ENCODE measurements at places on chromosomes 4 and X. TPM values are rescaled to one million over a fixed set of nuclear protein-coding genes. Genes with fewer than 3 reads are reported as not detected.

The SLC7A11 gene
- 19.2 TPM for total RNA-seq

- DNase-seq: no peak
These were observed 19.1 kb upstream of the TEX13B start for GRCh38 chrX:108001218-108001814.

The TAB3 gene
- total RNA-seq: 27.6 TPM

DNA sequence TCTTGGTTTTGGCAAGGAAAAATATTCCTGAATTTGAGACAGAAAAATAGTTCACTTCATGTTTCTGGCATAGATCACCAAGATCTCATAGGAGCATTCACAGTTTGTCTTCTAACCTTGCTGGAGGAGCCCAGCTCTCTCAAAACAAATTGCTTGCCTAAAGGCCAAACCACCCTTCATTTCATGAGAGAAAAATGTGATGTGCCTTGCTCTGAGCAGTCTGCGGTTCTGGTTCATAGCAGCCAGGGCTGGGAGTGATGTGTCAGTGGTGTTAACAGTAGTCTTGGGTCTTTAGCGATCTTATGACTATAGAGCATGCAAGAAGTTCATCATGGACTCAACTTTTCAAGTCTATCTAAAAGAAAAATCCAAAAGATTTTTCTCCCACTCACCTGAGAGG lies 183.3 kb downstream of the DCLK2 start:
- no peak for DNase-seq

DNA sequence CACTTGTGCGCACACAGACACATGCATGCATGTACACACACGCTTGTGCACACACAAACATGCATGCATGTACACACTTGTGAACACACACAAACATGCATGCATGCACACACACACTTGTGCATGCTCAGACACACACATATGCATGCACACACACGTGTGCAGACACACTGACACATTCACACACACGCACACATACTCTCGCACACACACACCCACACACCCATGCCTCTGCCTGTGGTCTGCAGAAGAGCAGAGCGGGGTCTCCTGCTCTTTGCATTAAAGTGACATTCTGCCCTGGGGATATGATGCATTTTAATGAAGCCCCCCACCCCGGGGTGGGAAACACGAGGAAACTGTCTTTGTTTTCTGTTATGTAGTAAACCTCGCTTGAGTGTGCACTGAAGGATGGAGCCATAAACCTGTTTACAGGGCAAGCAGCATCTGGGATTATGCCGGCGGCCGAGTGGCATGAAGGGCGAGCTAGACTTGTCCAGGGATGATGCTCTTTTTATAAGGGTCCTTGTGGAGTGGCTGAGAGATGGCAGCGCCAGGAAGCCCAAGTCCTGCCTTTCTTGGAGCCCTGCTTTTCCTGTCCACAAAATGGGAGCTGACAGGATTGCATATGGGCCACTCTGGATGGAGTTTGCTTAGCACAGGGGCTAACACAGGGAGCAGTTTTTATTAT lies 17.8 kb downstream of the PSAPL1 start:
- no peak for DNase-seq

GRCh38 chrX:76428243-76429130 lies 977 bp downstream of the MAGEE1 start:
- DNase-seq: peak; percentile 39

DNA sequence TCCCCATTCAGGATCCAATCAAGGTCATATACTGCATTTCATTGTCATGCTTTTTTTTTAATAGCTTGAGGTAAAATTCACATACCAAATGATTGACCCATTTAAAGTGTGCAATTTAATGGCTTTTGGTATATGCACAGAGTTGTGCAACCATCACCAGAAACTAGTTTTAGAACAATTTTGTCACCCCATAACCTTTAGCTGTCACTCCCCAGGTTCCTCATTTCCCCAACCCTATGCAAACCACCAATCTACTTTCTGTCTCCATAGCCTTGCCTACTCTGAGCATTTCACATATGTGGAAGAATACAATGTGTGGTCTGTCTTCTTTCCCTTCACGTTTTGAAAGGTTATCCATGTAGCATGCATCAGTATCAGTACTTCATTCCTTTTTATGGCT lies 1.4 kb upstream of the SMAD1 start:
- DNase-seq: no peak

The SUPT20HL1 gene
- total RNA-seq: 0.78 TPM

The PRR32 gene
- not detected for total RNA-seq

DNA sequence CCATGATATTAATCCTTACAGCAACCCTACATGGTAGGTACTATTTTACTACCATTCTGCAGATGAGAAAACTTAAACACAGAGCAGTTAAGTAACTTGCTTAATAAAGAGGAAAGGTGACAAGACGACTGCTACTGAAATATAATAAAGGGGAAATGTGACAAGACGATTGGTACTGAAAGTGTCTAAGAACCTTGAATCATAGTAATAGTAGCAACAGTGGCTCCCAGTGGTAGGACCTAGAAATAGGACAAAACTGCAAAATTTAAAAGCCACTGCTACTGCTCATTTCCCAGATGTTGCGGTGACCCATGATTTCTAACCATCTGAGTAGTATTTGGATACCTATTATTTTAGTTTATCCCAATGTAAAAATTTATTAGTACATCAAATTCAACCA lies 89.5 kb downstream of the TASL start:
- no peak for DNase-seq

- no peak for DNase-seq
These were observed 23.5 kb downstream of the NDP start for GRCh38 chrX:43949669-43950068.

DNA sequence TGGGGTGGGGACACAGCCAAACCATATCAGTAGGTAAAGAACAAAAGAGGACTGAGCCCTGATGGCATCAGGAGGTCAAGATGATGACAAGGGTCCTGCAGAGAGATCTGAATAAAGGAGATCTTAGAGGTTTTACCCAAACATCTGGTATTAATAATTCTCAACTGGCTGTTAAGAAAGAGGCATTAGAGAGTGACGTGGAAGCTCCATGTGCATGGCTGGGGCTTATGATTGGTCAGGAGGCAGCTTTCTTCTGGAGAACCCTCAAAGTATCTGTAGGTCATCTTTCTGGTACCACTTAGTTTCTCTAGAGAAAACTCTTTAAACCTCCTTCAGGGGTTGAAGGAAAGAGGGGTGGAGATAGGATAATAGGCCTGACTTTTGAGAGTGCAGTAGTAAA lies 18.7 kb downstream of the MGST2 start:
- no peak for DNase-seq

DNA sequence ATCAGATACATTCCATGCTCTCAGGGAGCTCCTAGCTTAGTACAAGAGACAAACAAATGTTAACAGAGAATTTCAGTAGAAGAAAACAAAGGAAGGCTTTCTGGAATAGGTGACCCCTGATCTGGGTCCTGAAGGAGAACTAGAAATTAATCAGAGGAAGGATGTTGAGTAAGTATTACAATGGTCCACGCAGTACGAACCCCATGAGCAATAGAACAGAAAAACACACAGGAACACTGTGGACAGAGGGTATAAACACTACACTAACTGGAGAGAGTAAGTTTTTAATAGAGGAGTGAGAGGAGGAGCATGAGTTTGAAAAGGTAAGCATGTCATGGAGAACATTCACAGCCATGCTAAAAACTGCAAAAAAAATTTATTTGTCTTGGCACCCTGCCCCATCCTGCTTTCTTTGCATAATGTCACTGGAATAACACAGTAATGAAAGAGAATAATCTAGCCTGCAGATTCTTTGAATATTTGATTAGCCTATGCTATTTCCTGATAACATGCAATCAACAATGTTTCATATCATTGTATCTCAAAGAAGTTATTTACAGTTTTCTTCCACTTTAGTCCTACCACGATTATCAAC lies 140.3 kb upstream of the ZXDB start:
- DNase-seq: no peak

- no peak for DNase-seq
These were observed 70.6 kb upstream of the ANK2 start for GRCh38 chr4:112978691-112979472.

The ALAS2 gene
- total RNA-seq: 0.60 TPM

GRCh38 chr4:77872723-77873445 lies 10.3 kb downstream of the MRPL1 start:
- no peak for DNase-seq

GRCh38 chr4:174592256-174592984 lies 70.1 kb upstream of the HPGD start:
- DNase-seq: no peak

- DNase-seq: no peak
These were observed 11.2 kb downstream of the ARX start for GRCh38 chrX:25004485-25005032.

The LANCL3 gene
- 1.9 TPM for total RNA-seq

GRCh38 chrX:25105221-25105620 lies 89.5 kb upstream of the ARX start:
- DNase-seq: no peak

The CRMP1 gene
- 1.3 TPM for total RNA-seq

The SPANXA1 gene
- total RNA-seq: not detected

- no peak for DNase-seq
These were observed 4.7 kb downstream of the TIMM17B start for GRCh38 chrX:48892896-48893295.

GRCh38 chr4:183860119-183860518 lies 45.0 kb upstream of the STOX2 start:
- DNase-seq: no peak

The GPAT3 gene
- total RNA-seq: 3.3 TPM

The RRH gene
- 0.34 TPM for total RNA-seq

GRCh38 chr4:123632693-123633030 lies 236.1 kb downstream of the SPRY1 start:
- DNase-seq: no peak

The MTCP1 gene
- 17.7 TPM for total RNA-seq

- peak; percentile 74 for DNase-seq
These were observed at the start of gene FGF2 for GRCh38 chr4:122826553-122827257. FGF2 (plus strand) TSS chr4:122826831; CDS start chr4:122827175, 344 bp downstream.

- no peak for DNase-seq
These were observed 53.5 kb downstream of the SPANXA2 start for GRCh38 chrX:141642979-141643378.

The NRK gene
- total RNA-seq: 2.2 TPM

The ATP2B3 gene
- total RNA-seq: not detected

The DUSP21 gene
- not detected for total RNA-seq

- DNase-seq: no peak
These were observed 6.2 kb downstream of the GK start for GRCh38 chrX:30659421-30659820.

DNA sequence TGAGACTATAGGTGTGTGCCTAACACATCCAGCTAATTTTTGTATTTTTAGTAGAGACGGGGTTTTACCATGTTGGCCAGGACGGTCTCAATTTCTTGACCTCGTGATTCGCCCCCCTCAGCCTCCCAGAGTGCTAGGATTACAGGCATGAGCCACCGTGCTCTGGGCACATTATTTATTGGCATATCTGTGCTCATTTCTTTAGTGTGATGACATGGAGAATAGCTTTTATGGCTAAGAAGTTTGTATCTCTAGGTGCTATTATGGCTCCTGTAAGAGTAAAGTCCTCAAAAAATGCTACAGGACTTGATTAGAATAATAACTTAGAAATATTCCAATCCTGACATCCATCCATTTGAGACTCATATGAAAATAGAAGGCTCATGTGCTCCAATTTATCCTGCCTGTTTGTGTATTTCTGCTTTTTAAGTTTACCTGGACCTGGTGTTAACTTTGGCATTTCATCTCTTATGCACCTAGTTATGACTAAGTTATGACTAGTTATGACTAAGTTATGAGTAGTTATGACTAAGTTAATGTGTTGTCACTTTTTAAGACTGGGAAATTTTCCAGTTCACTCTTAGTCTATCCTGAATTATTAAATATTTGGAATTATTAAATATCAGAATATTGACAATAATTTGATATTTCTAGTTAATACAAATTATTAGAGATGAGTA lies 36.4 kb upstream of the UNC5C start:
- no peak for DNase-seq

GRCh38 chr4:69642961-69643360 lies 3.5 kb upstream of the UGT2A2 start:
- DNase-seq: no peak

DNA sequence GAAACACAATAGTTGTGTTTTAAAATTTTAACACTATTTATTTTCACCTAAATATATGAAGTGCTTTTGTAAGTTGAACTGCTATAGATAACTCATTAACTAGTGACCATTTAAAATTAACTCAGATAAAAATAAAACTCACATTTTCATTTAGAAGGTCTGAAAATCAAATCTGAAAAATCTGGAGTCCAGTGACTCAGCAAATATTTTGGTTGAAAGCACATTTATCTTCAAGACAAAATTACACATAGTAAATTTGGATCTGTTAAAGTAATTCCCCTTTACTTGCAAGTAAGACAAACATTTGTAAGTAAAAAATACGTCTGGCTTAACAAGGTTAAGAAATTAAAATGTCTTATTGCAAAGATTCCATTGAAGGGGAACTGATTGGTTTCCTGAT lies 589.1 kb downstream of the TRIML1 start:
- DNase-seq: no peak

The DGKK gene
- not detected for total RNA-seq

The SLC10A4 gene
- total RNA-seq: not detected

The DMRTC1 gene
- total RNA-seq: not detected

Data from ureter (tissue), 1 donor.